ENCODE measurements at places on chromosomes 6 and 20. TPM values are rescaled to one million over a fixed set of nuclear protein-coding genes. Genes with fewer than 3 reads are reported as not detected.

DNA sequence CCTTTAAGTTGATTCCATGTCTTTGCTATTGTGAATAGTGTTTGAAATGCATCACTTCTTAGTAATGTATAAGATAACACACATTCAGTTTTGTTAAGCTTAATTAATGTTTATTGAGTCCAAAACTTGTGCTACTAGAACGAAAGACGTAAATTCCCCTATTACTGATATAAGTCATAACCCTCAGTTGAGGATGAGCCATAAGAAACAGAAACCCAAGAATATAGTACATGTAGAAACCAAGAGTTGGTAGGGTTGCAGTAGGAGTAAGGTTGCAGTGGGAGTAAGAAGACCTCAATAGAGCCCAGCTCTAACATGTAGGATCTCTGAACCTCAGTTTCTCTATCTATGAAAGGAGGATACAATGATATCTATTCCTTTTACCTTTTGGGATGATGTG, 19.3 kb downstream of the CITED2 start:
- H3K27me3 ChIP-seq = no peaks in the 10 kb centered on the region
- H3K4me1 ChIP-seq = peaks cover 5% of the 10 kb centered on the region
- H3K4me3 ChIP-seq = no peak overlapping the region

- no peaks in the 10 kb centered on the region for H3K27me3 ChIP-seq
- peaks cover 85% of the 10 kb centered on the region for H3K4me1 ChIP-seq
- H3K4me3 ChIP-seq = no peak overlapping the region
These were observed 40.2 kb downstream of the PLAGL1 start for GRCh38 chr6:143967706-143968376.

GRCh38 chr20:16407251-16408067, 165.8 kb downstream of the KIF16B start:
- DNase-seq = no peak
- peak overlapping the region; percentile 20 for H3K27ac ChIP-seq
- peaks cover 5% of the 10 kb centered on the region for H3K4me1 ChIP-seq
- H3K36me3 ChIP-seq = peaks cover 30% of the 10 kb centered on the region

IER3 gene
- total RNA-seq = 40.1 TPM

GRCh38 chr20:49754596-49754995, 40.9 kb upstream of the B4GALT5 start:
- no peak overlapping the region for H3K4me3 ChIP-seq
- peaks cover 8% of the 10 kb centered on the region for H3K4me1 ChIP-seq

UBE2C gene
- 46.4 TPM for total RNA-seq

TCP11 gene
- total RNA-seq = not detected

DNA sequence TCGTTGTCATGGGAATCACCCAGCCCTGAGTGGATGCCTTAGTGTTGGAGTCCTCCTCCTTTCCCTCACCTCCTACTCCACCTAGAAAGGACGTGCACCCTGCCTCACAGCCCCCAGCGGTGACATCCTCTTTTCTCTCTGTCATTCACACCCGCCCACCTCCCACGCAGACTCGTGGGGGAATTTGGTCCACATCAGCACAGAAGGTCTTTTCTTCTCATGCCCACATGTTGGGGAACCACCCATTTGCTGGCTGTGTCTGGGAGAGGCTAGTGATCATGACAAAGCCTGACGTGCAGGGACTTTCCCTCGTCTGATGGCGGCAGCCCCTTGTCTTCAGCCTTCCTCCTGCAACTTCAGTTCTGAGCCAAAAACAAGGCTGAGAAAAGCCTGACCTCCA, 96.0 kb upstream of the CNKSR3 start:
- no peaks in the 10 kb centered on the region for H3K36me3 ChIP-seq
- peaks cover 4% of the 10 kb centered on the region for H3K27me3 ChIP-seq
- H3K4me1 ChIP-seq = peaks cover 11% of the 10 kb centered on the region
- no peak for DNase-seq
- H3K27ac ChIP-seq = no peak overlapping the region
- no peak overlapping the region for H3K4me3 ChIP-seq

- H3K27me3 ChIP-seq = no peaks in the 10 kb centered on the region
- no peak for DNase-seq
- H3K4me1 ChIP-seq = peaks cover 9% of the 10 kb centered on the region
- H3K4me3 ChIP-seq = no peak overlapping the region
These were observed 1106.4 kb upstream of the CITED2 start for GRCh38 chr6:140480852-140481251.

POM121L2 gene
- total RNA-seq = 0.10 TPM

DNA sequence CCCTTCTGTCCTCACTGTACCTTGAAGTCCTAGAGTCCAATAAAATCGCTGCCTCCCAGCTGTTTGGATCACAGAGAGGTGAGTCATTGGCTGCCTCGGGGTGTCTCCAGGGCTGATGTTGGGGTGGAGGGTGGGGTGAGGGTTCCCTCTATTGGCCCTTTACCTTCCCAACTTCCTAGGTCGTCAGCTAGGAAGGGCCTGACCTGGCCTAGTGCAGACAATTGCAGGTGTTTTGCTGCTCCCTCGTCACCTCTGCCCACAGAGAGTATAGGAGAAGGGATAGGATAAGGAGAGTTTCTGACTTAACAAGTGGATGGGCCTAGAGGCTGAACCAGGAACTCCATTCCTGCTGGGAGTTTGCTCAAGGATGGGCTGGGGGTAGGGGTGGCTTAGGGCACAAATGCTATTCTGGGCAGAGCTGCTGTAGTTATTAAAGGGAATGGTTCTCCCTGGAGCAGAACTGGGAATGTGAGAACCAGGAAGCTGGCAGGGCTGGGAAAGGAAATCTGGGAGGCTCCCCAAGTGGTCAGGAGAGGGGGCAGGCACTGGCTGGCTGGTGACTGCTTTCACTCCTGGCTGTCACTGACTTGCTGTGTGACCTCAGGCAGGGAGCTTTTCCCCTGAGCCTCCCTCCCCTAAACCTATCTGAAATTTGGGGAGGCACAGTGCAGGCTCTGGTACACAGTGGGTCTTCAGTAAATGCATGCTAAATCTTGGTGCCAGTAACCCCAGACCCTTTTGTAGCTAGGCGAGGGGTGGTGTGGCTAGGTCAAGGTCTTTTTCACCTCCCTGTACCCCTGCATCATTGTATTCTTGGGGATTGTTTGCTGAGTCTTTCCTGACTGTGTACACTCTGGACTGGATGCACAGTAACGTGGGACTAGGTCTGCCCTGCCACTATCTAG, 1.5 kb downstream of the TP53INP2 start:
- peaks cover 1% of the 10 kb centered on the region for H3K36me3 ChIP-seq
- H3K4me1 ChIP-seq = peaks cover 51% of the 10 kb centered on the region
- H3K4me3 ChIP-seq = peak overlapping the region; percentile 98
- H3K27ac ChIP-seq = peak overlapping the region; percentile 100
- H3K27me3 ChIP-seq = peaks cover 12% of the 10 kb centered on the region

GRCh38 chr20:45792317-45793118, 764 bp downstream of the DNTTIP1 start:
- peaks cover 3% of the 10 kb centered on the region for H3K27me3 ChIP-seq
- no peak for DNase-seq
- H3K4me3 ChIP-seq = peak overlapping the region; percentile 96
- peak overlapping the region; percentile 94 for H3K27ac ChIP-seq
- H3K4me1 ChIP-seq = peaks cover 9% of the 10 kb centered on the region

DNA sequence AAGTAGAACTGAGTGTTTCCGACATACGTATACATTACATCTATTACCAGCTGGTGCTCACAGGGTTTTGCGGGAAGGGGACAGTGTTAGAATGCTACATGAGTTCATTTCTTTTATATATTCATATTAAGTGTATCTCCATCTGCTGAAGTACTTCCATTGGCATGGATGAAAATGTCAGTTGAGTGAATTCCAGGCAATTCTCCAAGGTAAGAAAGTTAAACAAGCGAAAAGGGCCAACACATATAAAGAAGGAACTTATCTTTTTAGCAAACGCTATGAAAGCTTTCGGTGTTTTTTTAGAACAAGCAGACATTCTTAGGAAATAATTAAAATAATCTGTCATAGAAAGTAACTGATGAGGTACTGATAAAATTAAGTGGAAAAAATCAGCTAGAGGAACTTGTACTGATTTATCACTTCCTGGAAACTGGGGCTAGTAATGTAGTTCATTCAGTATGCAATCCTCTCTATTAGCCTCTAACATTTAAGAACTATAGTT, 34.6 kb downstream of the RNF146 start:
- peaks cover 7% of the 10 kb centered on the region for H3K4me1 ChIP-seq
- no peak for DNase-seq
- H3K36me3 ChIP-seq = peaks cover 19% of the 10 kb centered on the region

DDX43 gene
- total RNA-seq = not detected

GRCh38 chr6:83472767-83473166, 39.6 kb upstream of the PRSS35 start:
- DNase-seq = no peak
- H3K4me1 ChIP-seq = no peaks in the 10 kb centered on the region
- no peak overlapping the region for H3K27ac ChIP-seq
- peaks cover 3% of the 10 kb centered on the region for H3K27me3 ChIP-seq
- no peaks in the 10 kb centered on the region for H3K36me3 ChIP-seq

HLA-DPB1 gene
- total RNA-seq = 10.9 TPM

DNA sequence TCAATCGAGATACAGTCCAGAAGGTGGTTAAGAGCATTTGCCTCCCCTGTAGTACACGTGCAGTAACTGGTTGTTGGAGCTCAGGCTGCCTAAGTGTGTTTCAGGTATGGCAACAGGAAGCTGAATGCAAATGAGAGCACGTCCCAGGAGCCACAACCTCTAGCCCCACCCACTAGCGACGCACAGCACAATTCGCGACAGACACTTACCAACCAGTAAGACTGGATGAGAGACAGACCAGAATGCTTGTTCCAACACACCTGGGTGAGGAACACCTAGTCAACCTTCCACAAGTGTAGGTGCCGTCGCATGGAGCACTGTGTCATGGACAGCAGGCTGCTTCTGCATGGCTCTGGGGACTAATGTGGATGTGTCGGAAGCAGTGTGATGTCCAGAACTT, 7.2 kb upstream of the SERPINB1 start:
- DNase-seq = no peak
- H3K4me3 ChIP-seq = no peak overlapping the region
- no peaks in the 10 kb centered on the region for H3K36me3 ChIP-seq
- H3K4me1 ChIP-seq = peaks cover 19% of the 10 kb centered on the region
- H3K27ac ChIP-seq = peak overlapping the region; percentile 77

FAM184A gene
- 3.4 TPM for total RNA-seq

All from type B pancreatic cell (in vitro differentiated cells).